NCI-H2107 (cell line): ENCODE measurements at places on chromosomes 1 and 21.
A peak's percentile ranks its signal among the peaks of the same experiment; 100 is the strongest.

DNA sequence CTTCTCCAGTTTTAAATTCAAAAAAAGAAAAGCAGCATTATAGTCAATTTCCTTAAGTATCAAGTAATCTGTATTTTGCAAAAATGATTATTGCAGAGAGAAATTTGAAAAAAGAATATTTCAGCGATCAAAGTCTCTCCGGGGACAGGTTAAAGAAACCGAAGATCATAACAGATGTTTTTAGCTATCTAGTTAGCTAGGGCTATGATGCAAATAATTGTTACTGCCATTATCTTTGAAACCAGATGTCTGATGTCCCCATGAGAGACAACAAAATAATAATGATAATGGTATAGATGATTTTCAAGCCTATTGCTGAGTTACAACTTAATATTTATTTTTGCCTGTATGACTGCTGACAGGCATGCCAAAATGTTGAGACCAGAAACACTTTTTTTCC is 1326.0 kb downstream of the PLA2G4A start:
- DNase-seq = no peak

- no peak for DNase-seq
Observed at GRCh38 chr21:44732956-44733355, 21.6 kb upstream of the TSPEAR start.

GRCh38 chr1:37752583-37753471 is 12.1 kb downstream of the EPHA10 start:
- peak; percentile 7 for DNase-seq

- DNase-seq = no peak
Observed at GRCh38 chr1:238892612-238893011, 493.8 kb upstream of the CHRM3 start.

DNA sequence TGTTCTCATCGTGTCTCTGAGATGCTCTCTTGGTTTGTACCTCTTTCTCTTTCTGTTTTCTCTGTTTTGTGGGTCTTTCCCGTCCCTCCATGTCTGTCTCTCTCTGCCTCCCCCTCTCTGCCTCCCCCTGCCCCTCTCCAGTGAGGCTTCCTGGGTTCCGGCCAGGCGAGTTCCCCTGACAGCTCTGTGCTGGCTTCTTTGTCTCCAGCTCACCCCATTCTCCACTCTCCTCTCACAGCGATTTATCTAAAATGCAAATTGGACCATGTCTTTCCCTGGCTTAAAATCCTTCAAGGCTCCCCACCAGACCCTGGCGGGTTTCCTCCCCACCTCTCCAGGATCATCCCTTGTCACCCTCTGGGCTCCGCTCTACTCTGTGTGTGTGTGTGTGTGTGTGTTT is 202.4 kb upstream of the POU3F1 start:
- no peak for DNase-seq

GRCh38 chr1:3651930-3652547 is at the start of gene TP73:
TSS of gene TP73 (plus strand) at chr1:3652516. CDS start at chr1:3682366, 29,850 bp downstream.
- no peak for DNase-seq

DNA sequence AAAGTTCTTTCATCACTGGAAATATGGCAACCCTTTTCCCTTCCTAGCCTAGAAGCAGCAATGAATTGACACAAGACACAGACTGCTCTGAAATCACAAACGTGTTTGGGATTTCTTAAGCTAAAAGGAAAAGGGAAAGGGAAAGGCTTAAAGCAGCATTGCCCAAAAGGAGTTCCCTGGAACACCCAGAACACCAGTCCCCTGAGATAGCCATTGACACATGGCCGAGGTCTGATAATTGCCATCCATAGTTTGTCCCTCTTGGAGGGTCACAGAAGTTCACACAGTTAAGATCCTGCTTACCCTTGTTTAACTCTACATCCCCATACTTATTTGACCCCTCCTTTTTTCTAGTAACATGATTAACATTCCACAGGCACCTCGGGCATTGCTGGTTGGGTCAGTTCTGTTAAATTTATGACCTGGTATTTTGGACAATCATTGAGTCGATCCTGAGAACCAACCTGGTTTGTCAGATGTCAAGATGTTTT is 72.9 kb downstream of the ZNF281 start:
- DNase-seq = no peak

DNA sequence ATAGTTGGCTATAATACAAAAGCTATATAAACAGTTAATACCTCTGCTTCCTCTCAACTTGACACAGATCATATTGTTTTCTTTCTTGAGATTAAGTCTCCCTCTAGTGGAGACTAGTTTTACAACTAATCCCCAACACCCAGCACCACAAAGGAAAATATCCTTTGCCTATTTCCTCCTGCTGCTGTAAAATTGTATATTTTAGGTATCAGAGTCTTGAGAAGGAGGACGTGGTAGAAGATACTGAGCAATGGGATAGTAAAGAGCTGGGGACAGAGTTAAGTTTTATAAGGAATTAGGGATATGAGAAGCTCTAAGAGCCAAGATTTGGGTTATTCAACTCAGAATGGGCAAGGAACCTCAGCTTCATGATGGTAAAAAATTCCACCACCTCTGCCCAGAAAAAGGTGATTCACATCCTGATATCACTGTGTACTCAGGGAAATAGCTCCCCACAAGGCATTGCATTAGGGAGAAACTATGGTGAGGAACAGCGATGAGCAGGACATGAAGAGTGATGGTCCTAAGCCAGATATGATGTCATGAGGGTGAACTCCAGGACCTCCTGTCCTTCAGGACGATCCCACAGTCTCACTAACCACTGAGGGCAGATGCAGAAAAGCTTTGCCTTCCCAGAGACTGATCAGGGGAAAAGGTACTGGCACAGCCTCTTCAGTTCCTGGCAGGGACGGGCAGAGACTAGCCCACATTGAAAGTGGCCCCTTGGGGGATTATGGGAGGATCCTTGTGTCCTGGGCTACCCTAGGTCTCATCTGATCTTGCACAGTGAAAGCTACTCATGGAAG is 14.7 kb upstream of the CFAP126 start:
- DNase-seq = peak; percentile 17
